ENCODE measurements at places on chromosomes 3 and 15. TPM values are rescaled to one million over a fixed set of nuclear protein-coding genes. Genes with fewer than 3 reads are reported as not detected.

DNA sequence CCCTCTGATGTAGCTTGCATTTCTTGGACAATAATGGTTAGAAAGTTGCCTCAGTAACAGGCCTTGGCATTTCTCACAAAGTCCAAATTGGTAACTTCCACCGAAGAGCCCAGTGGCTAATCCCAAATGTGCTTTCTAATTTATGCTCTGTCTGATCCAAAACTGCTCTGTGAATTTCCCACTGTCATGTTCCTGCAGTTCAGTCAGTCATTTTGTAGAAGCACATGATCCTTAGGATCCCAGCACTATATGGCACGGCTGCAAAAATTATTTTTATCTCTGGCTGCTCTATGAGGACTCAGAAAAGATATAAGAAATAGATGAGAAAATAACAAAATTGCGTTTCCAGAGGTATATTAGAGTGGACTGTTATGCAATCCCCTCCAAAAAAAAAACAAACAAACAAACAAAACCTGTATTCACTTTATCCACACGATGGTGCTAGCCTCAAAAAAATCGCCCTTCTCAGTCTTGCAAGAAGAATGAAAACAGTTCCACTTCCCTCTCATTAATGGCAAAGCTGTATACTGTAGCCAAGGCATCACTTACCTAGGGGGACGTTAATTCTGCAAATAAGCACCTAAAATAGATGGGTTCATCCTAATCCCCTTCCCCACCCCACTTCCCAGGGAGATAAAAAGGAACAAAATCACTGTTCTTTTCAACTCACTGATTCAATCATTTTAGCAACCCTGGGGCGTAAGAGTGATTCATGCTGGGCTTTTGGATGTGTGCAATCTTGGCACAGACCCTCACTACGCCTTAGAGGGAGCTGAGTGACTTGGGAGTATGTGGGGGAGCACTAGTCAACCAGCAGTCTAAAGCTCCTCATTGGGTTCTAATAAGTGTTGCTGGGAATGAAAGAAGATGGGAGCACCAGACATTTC, 61.3 kb downstream of the TMCO5A start:
- H3K27ac ChIP-seq, result no peak overlapping the region
- no peak overlapping the region for H3K4me3 ChIP-seq
- H3K4me1 ChIP-seq, result no peaks in the 10 kb centered on the region

DNA sequence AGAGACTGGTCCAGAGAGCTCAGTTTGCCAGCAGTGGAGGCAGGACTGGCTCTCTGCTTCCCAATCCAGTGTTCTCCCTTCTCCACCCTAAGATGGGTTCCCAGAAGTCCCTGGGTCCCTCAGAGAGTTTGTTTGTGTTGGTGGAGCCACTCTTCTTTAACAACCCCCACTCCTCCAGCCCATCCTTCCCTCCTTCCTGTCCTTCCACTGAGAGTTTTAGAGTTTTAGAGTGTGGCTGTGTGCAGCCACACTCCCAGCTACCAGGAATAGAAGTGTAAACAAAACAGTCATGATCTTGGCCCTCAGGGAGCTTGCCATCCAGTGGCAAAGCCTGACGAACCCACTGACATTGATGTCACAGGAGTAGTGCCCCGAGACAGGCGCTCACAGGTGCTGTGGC, 12.5 kb upstream of the FBLN2 start:
- DNase-seq, result no peak
- no peaks in the 10 kb centered on the region for H3K36me3 ChIP-seq
- no peak overlapping the region for H3K27ac ChIP-seq
- no peak overlapping the region for H3K4me3 ChIP-seq

DNA sequence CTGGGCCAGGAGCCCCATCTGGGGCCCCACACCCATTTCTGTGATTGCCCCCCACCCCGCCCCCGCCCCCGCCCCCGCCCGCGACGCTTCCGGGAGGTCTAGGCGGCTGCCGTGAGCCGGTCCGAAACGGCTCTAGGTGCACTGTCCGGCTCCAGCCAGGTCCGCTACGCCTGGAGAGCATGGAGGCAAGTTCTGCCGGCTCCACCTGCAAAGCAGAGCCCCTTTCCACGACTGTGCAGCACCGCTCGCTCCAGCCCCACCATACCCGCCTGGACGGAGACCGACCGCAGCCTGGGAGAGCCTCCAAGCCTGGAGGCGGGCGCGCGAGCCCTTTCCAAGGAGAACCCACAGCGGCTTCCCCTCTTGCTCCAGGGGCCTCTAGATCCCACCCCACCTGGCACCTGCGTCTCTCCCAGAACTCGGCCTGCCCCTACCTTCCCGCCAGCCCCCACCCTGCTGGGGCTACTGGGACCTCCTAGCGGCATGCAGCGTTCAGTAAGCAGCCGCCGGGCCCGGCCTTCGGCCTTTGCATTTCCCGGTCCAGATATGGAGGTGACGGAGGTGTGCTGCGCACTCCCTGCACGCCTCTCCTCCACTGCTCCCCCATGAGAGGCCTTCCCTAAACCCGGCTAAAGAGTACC, 66.2 kb downstream of the KLF13 start:
- H3K27me3 ChIP-seq, result no peaks in the 10 kb centered on the region
- H3K36me3 ChIP-seq, result no peaks in the 10 kb centered on the region
- peaks cover 9% of the 10 kb centered on the region for H3K4me1 ChIP-seq
- H3K4me3 ChIP-seq, result no peak overlapping the region
- no peak for DNase-seq
- peak overlapping the region; percentile 54 for H3K27ac ChIP-seq

DNA sequence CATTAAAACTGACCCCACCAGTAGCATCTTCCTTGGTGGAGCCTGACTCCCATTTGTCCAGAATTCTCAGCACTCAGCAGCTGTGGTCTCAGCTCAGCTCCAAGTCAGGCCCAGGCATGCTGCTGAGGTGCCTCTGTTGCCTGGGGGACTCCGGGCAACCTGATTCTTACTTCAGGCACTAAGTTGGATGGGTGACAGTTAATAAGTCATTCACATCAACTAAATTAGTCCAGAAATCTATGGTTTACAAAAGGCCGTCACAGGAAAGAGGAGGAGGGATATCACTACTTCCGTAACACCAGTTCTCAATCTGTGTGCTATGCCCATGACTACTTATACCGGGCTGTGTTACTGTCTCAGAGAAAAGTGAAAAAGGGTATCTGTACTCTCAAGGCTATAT, 310.2 kb downstream of the SATB1 start:
- no peaks in the 10 kb centered on the region for H3K36me3 ChIP-seq
- no peak overlapping the region for H3K27ac ChIP-seq
- H3K27me3 ChIP-seq, result no peaks in the 10 kb centered on the region
- H3K4me1 ChIP-seq, result no peaks in the 10 kb centered on the region

- no peaks in the 10 kb centered on the region for H3K4me1 ChIP-seq
- H3K4me3 ChIP-seq, result no peak overlapping the region
- no peak overlapping the region for H3K27ac ChIP-seq
Measured at GRCh38 chr3:56022619-56023018, 445.6 kb downstream of the ERC2 start.

GRCh38 chr15:73014904-73015303, 37.4 kb upstream of the NEO1 start:
- H3K36me3 ChIP-seq, result no peaks in the 10 kb centered on the region
- no peak overlapping the region for H3K4me3 ChIP-seq
- H3K4me1 ChIP-seq, result no peaks in the 10 kb centered on the region

- no peak overlapping the region for H3K27ac ChIP-seq
- peaks cover 18% of the 10 kb centered on the region for H3K4me1 ChIP-seq
- no peak overlapping the region for H3K4me3 ChIP-seq
- H3K36me3 ChIP-seq, result no peaks in the 10 kb centered on the region
- H3K27me3 ChIP-seq, result no peaks in the 10 kb centered on the region
- no peak for DNase-seq
Measured at GRCh38 chr3:40451551-40451950, 5.6 kb upstream of the RPL14 start.

DNA sequence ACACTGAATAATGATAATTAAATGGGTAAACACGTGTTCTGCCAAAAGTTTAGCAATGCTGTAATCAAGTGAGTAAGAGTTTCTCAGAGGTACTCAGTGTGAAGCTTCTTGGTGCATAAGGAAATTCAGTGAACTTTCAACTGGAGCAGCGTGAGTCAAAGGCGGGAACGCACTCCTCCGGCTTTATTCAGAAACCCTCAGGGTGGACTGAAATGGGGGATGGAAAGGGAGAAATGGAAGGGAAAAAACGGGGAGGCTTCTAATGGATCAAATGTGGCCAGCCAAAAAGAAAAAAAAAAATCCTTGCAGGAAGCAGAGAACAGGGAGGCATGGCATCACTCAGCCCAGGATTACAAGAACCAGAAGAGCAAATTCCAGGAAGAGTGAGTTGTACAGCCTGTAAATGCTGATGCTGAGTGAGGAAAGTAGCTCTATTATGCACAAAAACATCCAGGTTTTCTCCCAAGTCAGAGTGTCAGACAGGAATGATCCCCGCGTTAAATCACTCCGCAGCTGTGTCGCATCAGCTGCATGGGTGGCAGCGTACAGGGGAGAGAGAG, 85.3 kb downstream of the ASB7 start:
- no peaks in the 10 kb centered on the region for H3K36me3 ChIP-seq
- no peaks in the 10 kb centered on the region for H3K27me3 ChIP-seq
- no peak overlapping the region for H3K4me3 ChIP-seq
- DNase-seq, result no peak
- H3K27ac ChIP-seq, result no peak overlapping the region

DNA sequence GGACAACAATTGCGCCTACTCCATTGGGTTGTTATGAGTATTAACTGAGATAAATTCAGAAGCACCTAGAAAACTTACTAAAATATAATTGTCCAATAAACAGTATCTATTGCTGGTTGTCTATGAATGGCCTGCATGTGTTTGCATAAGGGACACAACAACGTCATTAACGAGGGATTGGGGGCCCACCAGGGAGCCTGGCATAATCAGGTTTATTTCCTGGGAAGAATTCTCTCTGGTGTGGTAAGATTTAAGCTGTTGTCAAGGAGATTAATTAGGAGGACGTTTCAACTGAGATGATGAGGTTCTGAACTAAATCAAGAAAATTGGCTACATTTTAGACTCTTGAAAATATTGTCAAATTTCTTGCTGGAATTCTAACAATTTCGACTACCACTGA, 176.1 kb upstream of the CDIN1 start:
- no peak overlapping the region for H3K27ac ChIP-seq
- H3K36me3 ChIP-seq, result no peaks in the 10 kb centered on the region
- H3K4me3 ChIP-seq, result no peak overlapping the region
- no peak for DNase-seq
- H3K27me3 ChIP-seq, result no peaks in the 10 kb centered on the region
- H3K4me1 ChIP-seq, result no peaks in the 10 kb centered on the region

DNA sequence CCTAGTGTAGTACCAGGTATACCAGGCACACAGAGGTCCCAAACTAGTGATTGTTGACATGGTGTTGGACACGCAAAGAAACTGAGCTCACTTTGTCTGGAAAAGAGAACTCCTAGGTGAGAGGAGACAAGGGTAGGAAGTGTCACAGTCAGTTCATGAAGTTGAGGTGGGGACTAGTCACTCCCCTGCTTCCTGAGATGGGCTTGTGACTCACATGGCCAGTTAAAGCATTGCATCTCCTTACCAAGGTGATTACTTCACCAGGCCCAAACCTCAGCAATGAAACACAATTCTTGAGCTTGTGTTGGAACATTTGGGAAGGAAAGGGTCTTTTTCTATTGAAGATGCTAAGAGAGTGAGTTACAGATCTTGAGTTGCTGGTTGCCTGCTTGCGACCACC, 49.2 kb upstream of the RAD18 start:
- H3K4me3 ChIP-seq, result no peak overlapping the region
- no peaks in the 10 kb centered on the region for H3K36me3 ChIP-seq
- no peak for DNase-seq

- no peaks in the 10 kb centered on the region for H3K4me1 ChIP-seq
- H3K4me3 ChIP-seq, result no peak overlapping the region
- no peak for DNase-seq
- no peaks in the 10 kb centered on the region for H3K27me3 ChIP-seq
- no peak overlapping the region for H3K27ac ChIP-seq
- H3K36me3 ChIP-seq, result no peaks in the 10 kb centered on the region
Measured at GRCh38 chr3:191051037-191051436, 148.0 kb upstream of the OSTN start.

GRCh38 chr15:59298225-59298853, 74.3 kb downstream of the MYO1E start:
- H3K4me3 ChIP-seq, result no peak overlapping the region
- no peaks in the 10 kb centered on the region for H3K36me3 ChIP-seq
- peaks cover 5% of the 10 kb centered on the region for H3K4me1 ChIP-seq
- no peak overlapping the region for H3K27ac ChIP-seq
- DNase-seq, result no peak

DNA sequence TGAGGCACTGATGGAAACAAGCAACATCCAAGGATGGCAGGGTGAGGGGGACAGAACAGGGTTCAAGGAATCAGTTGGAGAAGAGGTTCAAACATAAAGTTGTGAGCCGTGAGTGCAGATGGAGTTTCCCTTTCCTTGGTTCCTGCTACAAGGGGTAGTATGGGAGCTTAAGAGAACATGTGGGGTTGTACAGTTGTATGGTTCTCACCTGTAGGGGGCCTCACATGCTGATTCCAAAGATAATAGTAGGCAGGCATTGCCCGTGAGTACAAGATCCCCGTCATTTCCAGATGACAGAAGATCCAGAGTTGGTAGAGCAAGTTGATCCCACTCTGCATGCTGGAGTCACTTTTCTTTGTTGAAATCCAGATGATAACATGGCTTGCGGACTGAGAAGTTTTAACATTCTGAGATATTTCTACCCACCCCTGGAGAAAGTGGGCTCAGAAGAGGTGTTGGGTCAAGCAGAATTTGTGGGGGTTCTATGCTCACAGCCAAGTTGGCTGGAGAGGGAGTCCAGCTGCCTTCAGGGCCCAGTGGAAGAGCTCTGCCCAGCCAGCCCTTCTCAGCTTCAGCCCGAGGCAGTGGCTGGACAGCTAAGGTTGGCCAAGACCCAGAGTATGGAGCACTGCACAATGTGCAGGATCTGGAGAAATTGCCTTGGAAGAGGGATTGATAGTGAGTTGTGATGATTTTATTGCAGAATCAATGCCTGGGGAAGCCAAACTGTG, 141.8 kb downstream of the THSD4 start:
- H3K4me1 ChIP-seq, result no peaks in the 10 kb centered on the region
- no peaks in the 10 kb centered on the region for H3K27me3 ChIP-seq
- H3K4me3 ChIP-seq, result no peak overlapping the region
- peaks cover 6% of the 10 kb centered on the region for H3K36me3 ChIP-seq
- no peak overlapping the region for H3K27ac ChIP-seq

- no peaks in the 10 kb centered on the region for H3K4me1 ChIP-seq
- no peak overlapping the region for H3K4me3 ChIP-seq
- no peaks in the 10 kb centered on the region for H3K27me3 ChIP-seq
- no peak overlapping the region for H3K27ac ChIP-seq
Measured at GRCh38 chr3:127020543-127020942, 37.6 kb downstream of the PLXNA1 start.

The MITF gene
- 2.9 TPM for total RNA-seq

The PSTPIP1 gene
- total RNA-seq, result 4.6 TPM

The ANKRD34C gene
- total RNA-seq, result not detected

The KCNH8 gene
- total RNA-seq, result 0.08 TPM

The UBAP1L gene
- total RNA-seq, result 6.9 TPM

The CYP11A1 gene
- total RNA-seq, result 0.47 TPM

The ALDH1L1 gene
- total RNA-seq, result 189 TPM

The PIF1 gene
- 0.42 TPM for total RNA-seq

The SERPINI2 gene
- not detected for total RNA-seq

The BFSP2 gene
- total RNA-seq, result not detected

The EXD1 gene
- not detected for total RNA-seq

The SHISA5 gene
- total RNA-seq, result 40.7 TPM

The CTXND1 gene
- total RNA-seq, result 4.1 TPM

Measured in liver (tissue), 10 donors.